Thoracic aorta (tissue), 2 donors: ENCODE measurements at places on chromosomes 7 and 10.
A peak's percentile ranks its signal among the peaks of the same experiment; 100 is the strongest.

DNA sequence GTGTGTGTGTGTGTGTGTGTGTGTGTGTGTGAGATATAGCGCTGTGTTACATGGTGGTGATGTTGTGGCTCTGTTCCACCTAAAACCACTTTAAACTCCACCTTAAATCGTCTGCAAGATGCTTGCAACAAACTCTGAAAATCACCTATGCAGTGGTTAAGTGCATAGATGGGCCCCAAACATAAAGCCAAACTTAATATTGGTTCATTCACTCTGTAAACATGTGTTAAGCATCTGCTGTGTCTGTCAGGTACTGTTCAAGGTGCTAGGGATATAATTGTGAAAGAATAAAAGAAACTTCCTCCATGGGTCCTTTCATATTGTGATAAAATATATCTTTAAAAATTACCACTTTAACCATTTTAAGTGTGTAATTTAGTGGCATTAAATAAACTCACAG is 645.4 kb upstream of the SORCS1 start:
- H3K27me3 ChIP-seq: no peaks in the 10 kb centered on the region
- H3K36me3 ChIP-seq: no peaks in the 10 kb centered on the region
- no peak overlapping the region for H3K4me3 ChIP-seq
- no peaks in the 10 kb centered on the region for H3K4me1 ChIP-seq

GRCh38 chr10:122688293-122688989 is 11.2 kb downstream of the C10orf120 start:
- no peaks in the 10 kb centered on the region for H3K36me3 ChIP-seq
- H3K27me3 ChIP-seq: no peaks in the 10 kb centered on the region
- peak overlapping the region; percentile 21 for H3K27ac ChIP-seq
- no peak for DNase-seq
- H3K4me3 ChIP-seq: no peak overlapping the region

DNA sequence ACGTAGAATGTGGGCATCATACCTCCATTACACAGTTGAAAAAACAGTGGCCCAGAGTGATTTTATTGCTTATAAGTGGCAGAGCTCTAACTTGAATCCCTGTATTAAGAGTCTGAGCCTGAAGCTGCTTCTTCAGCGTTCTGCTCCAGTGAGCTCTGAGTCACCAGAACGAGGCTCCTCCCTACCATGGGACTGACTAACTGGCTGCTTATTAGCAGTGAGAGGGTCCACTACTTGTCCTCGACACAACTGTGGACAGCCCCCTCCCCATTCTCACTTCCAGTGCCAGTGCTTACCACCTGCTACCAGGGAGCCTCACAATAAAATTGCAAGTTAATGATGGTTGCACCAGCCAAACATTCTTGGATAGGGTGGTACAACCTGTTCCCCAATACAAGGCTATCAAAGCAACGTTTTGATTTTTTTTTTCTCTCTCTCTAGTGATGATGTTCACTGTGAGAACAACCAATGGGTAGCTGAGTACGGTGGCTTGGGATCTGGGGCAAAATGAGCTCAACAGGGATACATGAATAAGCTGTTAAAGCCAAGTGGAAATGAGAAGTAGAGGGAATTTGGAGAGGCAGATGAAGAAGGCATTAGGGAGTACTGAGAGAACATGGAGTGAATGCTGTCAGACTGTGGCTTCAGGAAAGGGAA is 2.7 kb upstream of the NRG3 start:
- no peaks in the 10 kb centered on the region for H3K36me3 ChIP-seq
- H3K4me3 ChIP-seq: no peak overlapping the region
- DNase-seq: no peak

DNA sequence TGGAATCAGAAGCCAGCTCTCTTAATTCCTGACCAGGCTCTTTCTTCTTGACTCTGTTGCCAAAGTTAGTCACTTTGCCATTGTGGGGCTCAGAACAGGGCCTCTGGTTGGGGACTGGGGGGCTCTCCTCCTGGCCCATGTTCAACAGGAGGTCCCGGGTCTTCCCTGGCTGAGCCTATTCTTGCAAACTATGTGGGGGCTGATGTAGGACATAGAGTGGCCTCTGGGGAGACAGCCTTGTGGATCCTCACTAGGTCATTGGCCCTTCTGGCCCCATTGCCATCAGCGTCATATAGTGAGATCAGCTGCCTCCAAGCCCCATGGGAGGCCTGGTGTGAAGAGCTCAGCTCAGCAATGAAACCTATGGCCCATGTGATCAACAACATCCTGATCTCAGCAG is 77.6 kb upstream of the LEP start:
- DNase-seq: no peak
- peaks cover 8% of the 10 kb centered on the region for H3K4me1 ChIP-seq
- H3K4me3 ChIP-seq: no peak overlapping the region
- no peak overlapping the region for H3K27ac ChIP-seq

DNA sequence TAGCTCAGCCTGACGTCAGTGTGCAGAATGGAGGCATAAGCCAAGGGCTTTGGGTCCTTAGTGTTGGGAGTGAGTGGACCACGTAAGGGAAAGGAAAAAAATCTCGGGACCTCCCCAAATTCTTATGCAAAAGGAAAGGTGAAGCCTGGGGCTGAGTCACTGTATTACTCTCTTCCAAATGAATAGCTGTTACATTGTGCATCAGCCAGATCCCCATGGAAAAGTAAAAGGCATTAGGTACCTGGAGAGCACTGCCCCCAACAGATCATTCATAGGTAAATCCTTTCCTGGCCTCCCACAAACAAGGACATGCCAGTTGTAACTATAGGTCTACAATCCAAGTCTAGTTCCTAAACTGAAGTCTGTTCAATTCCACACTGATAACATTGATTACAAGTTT is 170.5 kb downstream of the C1GALT1 start:
- no peak overlapping the region for H3K4me3 ChIP-seq
- no peak overlapping the region for H3K27ac ChIP-seq
- no peaks in the 10 kb centered on the region for H3K4me1 ChIP-seq
- H3K27me3 ChIP-seq: no peaks in the 10 kb centered on the region
- no peak for DNase-seq
- H3K36me3 ChIP-seq: no peaks in the 10 kb centered on the region

- no peaks in the 10 kb centered on the region for H3K4me1 ChIP-seq
- H3K4me3 ChIP-seq: no peak overlapping the region
- no peaks in the 10 kb centered on the region for H3K36me3 ChIP-seq
- no peaks in the 10 kb centered on the region for H3K27me3 ChIP-seq
- no peak overlapping the region for H3K27ac ChIP-seq
- DNase-seq: no peak
These were observed 48.4 kb downstream of the PRR15 start for GRCh38 chr7:29611941-29612544.

- no peaks in the 10 kb centered on the region for H3K36me3 ChIP-seq
- no peak for DNase-seq
- no peaks in the 10 kb centered on the region for H3K27me3 ChIP-seq
- no peak overlapping the region for H3K4me3 ChIP-seq
These were observed 159.1 kb downstream of the PFKFB3 start for GRCh38 chr10:6361869-6362268.

DNA sequence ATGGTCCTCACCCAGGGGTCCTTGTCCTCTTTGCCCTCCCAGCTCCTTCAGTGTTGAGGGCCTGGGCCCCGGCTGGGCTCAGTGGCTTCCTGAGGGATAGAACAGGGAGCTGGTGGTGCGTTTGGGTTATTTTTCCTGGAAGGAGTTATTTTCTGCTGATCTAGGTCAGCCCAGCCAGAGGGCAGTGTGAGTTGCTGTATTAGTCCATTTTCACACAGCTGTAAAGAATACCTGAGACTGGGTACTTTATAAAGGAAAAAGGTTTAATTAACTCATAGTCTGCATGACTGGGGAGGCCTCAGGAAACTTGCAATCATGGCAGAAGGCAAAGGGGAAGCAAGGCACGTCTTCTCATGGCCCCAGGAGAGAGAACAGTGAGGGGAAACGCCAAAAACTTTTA is 122.4 kb upstream of the PCBD1 start:
- H3K4me3 ChIP-seq: no peak overlapping the region
- no peaks in the 10 kb centered on the region for H3K4me1 ChIP-seq
- H3K27ac ChIP-seq: no peak overlapping the region
- DNase-seq: no peak

- peaks cover 22% of the 10 kb centered on the region for H3K4me1 ChIP-seq
- peak overlapping the region; percentile 56 for H3K27ac ChIP-seq
- no peaks in the 10 kb centered on the region for H3K27me3 ChIP-seq
These were observed 104.3 kb upstream of the CAV2 start for GRCh38 chr7:116395141-116395791.

- H3K27ac ChIP-seq: no peak overlapping the region
- no peak overlapping the region for H3K4me3 ChIP-seq
- no peaks in the 10 kb centered on the region for H3K27me3 ChIP-seq
These were observed 22.8 kb upstream of the TARP start for GRCh38 chr7:38296059-38296857.

DNA sequence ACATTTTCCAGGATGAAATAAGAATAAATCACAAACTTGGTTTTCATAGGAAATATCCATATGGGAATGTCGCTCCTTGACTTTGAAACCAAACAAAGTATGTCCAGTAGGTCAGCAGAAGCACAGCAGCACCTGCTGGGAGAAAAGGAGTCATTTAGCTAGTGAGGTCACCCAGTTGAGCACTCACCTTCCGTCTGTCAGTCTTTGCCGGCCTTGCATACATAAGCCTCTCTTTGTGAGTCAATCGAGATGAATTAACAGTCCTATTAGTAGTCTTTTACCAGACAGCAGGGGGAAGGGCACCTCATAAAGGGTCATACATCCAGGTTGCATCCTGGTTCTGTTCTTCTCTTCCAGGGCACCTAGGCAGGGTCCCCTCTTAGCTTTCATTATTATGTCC is 232.5 kb upstream of the FZD1 start:
- H3K4me1 ChIP-seq: no peaks in the 10 kb centered on the region
- no peak overlapping the region for H3K4me3 ChIP-seq
- H3K36me3 ChIP-seq: no peaks in the 10 kb centered on the region
- DNase-seq: no peak

GRCh38 chr7:24403557-24403956 is 119.6 kb downstream of the NPY start:
- H3K4me1 ChIP-seq: no peaks in the 10 kb centered on the region
- H3K27ac ChIP-seq: no peak overlapping the region
- H3K36me3 ChIP-seq: no peaks in the 10 kb centered on the region
- DNase-seq: no peak
- H3K4me3 ChIP-seq: no peak overlapping the region

- H3K36me3 ChIP-seq: no peaks in the 10 kb centered on the region
- no peaks in the 10 kb centered on the region for H3K27me3 ChIP-seq
- DNase-seq: no peak
- no peak overlapping the region for H3K4me3 ChIP-seq
- H3K4me1 ChIP-seq: no peaks in the 10 kb centered on the region
These were observed 107.6 kb upstream of the PRSS58 start for GRCh38 chr7:142365410-142365842.

DNA sequence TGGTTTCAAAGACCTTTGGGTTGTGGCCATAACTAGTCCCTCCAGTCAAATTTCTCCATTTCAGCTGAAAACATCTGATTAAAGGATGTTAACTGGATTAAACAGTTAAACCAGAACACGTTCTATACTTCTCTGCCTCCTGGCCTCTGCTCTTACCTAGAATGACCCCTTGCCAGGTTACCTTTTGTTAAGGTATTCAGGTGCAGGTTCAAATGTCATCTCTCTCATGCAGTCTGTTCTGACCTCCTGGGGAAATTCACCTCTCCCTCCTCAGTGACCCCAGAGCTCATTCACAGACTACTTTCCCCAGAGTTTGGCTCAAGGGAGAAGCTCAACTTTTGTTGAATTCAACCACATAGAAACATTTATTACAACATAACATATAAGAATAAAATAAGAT is 67.8 kb downstream of the RELN start:
- H3K4me1 ChIP-seq: no peaks in the 10 kb centered on the region
- H3K4me3 ChIP-seq: no peak overlapping the region
- DNase-seq: no peak
- no peak overlapping the region for H3K27ac ChIP-seq
- no peaks in the 10 kb centered on the region for H3K27me3 ChIP-seq

GRCh38 chr7:2437136-2437535 is 33.7 kb downstream of the CHST12 start:
- H3K27me3 ChIP-seq: no peaks in the 10 kb centered on the region
- no peak overlapping the region for H3K27ac ChIP-seq
- H3K36me3 ChIP-seq: peaks cover 18% of the 10 kb centered on the region
- no peak overlapping the region for H3K4me3 ChIP-seq
- no peaks in the 10 kb centered on the region for H3K4me1 ChIP-seq

DNA sequence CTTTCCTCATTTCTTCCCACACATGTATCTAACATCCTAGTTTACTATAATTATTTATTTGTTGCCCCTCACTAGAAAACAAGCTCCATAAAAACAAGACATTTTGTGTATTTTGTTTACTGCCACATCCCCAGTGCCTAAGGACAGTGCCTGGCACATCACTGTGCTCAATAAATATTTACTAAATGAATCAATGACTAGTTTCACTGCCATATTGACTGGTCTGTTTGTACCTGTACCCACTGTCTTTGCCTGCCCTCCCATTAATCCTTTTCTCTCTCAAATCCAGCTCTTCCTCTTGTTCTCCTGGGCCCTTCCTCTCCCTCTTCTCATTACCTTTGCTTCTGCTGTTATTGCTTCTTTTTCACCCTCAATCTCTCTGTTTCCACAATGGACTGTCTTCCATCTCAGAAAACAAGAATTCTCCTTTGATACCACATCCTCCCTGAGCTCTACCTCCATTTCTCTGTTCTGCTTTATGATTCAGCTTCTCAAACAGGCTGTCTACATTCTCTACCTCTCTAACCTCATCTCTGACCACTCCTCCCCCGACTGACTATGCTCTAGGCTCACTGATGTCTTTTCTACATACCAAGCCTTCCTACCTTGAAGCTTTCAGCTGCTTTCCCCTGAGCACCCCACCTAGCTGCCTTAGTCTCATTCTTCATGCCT is 8.3 kb upstream of the FAM133B start:
- DNase-seq: no peak
- H3K27ac ChIP-seq: no peak overlapping the region
- no peak overlapping the region for H3K4me3 ChIP-seq

GRCh38 chr7:13411151-13411550 is 578.3 kb downstream of the ETV1 start:
- no peak overlapping the region for H3K4me3 ChIP-seq
- no peak for DNase-seq
- no peak overlapping the region for H3K27ac ChIP-seq
- no peaks in the 10 kb centered on the region for H3K36me3 ChIP-seq

DNA sequence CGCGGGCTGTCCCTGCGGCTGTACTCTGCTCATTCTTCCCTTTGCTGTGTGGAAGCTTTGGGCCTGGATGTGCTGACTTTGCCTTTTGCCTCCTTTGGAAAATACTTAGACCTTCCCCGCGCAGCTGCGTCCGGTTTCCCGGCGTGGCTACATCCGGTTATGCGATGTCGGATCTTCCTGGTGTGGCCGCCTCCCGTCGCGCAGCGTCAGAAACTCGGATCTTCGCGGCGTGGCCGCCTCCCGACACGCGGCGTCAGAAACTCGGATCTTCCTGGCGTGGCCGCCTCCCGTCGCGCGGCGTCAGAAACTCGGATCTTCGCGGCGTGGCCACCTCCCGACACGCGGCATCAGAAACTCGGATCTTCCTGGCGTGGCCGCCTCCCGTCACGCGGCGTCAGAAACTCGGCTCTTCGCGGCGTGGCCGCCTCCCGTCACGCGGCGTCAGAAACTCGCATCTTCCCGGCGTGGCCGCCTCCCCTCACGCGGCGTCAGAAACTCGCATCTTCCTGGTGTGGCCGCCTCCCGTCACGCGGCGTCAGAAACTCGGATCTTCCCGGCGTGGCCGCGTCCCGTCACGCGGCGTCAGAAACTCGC is 50.2 kb upstream of the SUN1 start:
- peaks cover 24% of the 10 kb centered on the region for H3K4me1 ChIP-seq
- no peak overlapping the region for H3K27ac ChIP-seq
- no peak overlapping the region for H3K4me3 ChIP-seq
- H3K27me3 ChIP-seq: no peaks in the 10 kb centered on the region
- peaks cover 12% of the 10 kb centered on the region for H3K36me3 ChIP-seq
- no peak for DNase-seq
